ENCODE measurements at places on chromosomes 12 and 14.

- no peak for DNase-seq
These were observed 839 bp downstream of the FICD start for GRCh38 chr12:108515916-108516315.

DNA sequence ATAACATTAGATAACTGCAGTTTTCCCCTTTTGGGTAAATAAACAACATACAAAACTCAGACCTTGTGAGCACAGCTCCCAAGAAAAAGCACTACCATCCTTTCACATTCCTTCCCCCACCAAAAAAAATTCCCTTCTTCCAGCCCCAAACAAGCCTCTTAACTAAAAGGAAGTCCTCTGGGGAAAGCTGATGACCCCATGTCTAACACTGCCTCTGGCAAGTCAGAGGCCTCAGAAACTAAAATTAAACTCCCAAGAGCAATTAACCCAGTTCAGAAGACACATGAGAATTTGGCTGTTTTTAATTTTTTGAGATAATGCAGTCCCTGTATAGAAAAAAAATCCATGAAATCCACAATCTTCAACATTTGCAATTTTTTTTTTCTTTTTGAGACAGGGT, 127.7 kb downstream of the SPTSSA start:
- no peak for DNase-seq

- DNase-seq = no peak
These were observed 7.0 kb downstream of the CDK2AP1 start for GRCh38 chr12:123264642-123265041.

DNA sequence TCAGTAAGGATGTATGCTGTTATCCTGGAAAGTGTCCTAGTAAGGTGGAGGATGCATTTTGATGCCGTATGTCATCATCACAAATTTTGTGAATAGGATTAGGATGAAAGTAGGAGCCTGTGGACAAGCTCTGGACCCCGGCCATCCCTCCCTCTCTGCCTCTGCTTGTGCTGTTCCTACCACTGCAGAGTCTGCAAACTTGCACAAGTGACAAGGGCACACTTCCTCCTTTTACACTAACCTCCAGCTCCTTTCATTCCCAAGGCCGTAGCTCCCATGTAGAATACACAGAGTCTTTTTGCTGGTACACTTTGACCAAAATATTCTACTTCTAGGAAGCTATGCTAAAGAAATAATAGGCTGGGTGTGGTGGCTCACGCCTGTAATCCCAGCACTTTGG, 13.3 kb upstream of the TMCC3 start:
- DNase-seq = peak; percentile 60

DNA sequence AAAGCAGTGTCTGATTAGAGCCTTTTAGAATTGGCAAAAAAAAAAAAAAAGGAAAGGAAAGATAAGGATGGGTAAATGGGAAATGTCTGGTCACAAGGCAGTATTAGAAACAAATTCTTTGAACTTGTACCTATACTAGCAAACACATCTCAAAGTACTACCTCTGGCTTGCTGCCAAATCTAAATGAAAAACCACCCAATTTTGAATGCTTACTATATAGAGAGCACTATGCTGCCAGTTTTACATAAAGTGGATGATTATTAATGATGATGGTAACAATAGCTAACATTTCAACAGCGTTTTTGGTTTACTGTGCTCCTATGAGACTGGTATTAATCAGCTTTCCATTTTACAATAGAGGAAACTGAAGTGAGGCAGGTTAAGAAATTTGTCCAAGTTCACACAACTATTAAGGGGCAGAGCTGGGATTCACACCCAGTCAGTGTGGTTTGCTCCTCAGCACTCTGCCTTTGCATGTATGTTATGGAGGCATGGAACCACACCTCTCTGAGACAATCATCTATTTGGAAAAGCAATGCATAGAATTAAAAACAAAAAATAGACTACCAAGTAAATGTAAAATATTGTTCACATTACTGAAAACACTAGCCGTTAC, 34.2 kb downstream of the ATP2B1 start:
- no peak for DNase-seq

DNA sequence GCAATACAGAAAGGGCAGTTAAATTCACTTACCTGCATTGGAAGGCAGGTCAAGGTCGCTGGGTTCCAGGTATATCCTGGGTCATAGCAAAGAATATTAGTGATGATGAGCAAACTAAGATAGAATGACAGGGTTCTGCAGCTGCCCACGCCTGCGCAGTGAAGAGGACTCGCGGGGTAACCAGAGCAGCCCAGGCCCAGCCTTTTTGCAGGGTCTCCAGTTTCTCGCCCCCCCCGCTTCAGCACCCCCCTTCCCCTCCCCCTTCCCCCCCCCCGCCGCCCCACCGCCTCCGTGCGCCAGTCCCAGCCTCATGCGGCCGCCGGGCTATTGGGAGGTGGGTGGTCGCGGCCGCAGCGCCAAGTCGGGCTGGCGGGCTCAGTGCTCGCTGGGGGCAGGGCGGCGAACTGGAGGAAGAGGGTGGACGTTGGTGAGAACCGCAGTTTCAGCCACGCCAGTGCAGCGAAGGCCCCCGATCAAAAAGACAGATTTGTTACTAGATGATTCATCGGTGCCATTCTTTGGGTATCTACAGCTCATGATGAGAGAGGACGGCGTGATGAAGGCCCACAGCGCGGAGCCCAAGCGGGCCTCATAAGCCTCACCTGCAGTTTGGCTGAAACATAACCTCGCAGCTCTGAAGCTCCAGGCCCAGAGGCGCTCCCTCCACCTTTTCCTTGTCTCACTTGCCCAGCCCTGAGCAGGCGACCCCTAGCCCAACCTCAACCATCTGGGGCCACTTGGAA, 20.2 kb downstream of the SLC2A3 start:
- DNase-seq = no peak

DNA sequence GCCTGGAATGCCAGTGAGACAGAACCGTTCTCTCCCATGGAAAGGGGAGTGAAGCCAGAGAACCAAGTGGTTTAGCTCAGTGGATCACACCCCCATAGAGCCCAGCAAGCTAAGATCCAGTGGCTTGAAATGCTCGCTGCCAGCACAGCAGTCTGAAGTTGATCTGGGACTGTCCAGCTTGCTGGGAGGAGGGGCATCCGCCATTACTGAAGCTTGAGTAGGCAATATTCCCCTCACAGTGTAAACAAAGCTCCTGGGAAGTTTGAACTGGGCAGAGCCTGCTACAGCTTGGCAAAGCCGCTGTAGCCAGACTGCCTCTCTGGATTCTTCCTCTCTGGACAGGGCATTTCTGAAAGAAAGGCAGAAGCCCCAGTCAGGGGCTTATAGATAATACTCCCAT, 374.3 kb upstream of the DCN start:
- DNase-seq = no peak

GRCh38 chr12:113403435-113404415, at the start of gene SDS:
Gene SDS, minus strand, starts transcription at chr12:113403887. Its CDS starts 4,179 bp downstream, at chr12:113399708.
- peak; percentile 80 for DNase-seq
